CD4-positive, alpha-beta memory T cell (primary cell): ENCODE measurements at places on chromosomes 4 and X.

- DNase-seq, result no peak
Measured at GRCh38 chr4:122668241-122668640, 47.4 kb upstream of the IL21 start.

GRCh38 chr4:14078326-14078725 is 450.8 kb upstream of the BOD1L1 start:
- no peak for DNase-seq

DNA sequence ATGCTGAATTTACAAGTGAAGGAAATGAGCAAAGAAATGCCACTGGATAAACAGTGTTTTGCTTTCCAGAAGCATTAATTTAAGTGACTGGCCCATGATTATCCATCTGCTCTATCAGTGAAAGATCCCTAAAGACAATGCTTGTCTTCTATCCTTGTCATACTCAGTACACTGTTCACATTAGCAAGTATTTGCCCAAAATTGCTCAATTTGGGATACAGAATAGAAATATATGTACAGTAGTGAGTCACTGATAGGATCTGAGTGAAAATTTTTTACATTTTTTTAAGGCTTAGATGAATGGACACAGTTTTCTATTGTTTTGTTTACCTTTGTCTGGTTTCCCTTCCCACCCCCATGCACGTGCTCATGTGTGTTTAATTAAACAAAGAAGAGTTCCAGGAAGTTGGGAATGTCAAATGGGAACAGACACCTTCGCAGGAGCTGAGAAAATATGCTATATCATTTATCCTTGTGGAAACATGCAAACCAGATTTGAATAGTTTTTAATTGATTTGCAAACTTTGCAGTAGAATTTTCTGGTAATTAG is 656.3 kb downstream of the RPA4 start:
- DNase-seq, result no peak

DNA sequence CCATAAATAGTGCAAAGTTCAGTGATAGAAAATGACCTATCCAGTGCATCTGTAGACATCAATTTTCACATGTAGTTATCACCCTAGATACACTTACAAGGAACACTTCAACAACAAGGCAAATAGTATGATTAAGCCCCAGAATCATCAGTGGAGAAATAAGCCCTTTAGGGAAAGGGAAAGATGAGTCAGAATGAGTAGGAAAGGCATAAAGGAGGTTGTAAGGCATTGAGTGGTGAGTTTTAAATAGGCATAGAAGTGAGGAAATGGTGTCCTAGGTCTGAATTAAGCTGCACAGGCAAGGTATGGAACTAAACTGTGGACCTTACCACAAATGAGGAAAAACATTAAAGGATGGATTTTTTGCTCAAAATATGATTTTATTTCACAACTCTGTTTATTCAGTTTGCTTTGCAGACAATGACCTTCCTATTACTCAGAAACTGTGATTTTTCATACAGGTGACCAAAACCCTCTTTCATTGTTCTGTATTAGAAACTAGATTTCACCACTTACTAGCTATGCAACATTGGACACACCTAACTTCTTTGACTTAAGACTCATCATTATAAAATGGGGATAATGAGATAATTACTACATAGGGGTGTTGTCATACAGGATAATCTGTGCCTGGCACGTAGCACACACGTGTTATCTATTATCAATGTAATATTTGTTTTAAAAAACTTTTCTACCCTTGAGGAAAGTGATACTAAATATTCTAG is 57.0 kb upstream of the MAP9 start:
- no peak for DNase-seq

DNA sequence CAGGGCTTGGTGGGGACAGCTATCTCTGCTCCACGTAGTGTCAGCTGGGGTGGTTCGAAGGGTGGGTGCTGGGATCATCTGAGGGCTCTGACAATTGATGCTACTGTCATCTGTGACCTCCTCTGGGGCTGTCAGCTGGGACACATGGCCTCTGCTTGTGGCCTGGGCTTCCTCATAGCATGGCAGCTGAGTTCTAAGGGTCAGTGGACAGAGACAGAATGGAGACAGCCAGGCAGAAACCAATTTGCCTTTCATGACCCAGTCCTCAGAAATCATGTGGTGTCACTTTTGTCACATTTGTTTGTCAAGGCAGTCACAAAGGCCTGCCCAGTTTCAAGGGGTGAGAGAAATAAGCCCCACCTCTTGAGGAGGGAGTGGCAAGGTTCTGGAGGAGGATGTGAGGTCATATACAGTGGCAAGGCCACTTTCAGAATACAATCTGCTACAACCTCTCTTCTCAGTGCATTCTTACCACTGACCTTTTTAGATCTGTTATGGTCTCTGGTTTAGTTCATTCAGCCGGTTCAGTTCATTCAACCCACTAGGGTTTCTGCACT is 103.6 kb upstream of the BCOR start:
- no peak for DNase-seq

- DNase-seq, result no peak
Measured at GRCh38 chr4:36330796-36331195, 49.4 kb downstream of the DTHD1 start.

GRCh38 chr4:48944756-48945241 is 38.2 kb upstream of the OCIAD2 start:
- peak; percentile 17 for DNase-seq

DNA sequence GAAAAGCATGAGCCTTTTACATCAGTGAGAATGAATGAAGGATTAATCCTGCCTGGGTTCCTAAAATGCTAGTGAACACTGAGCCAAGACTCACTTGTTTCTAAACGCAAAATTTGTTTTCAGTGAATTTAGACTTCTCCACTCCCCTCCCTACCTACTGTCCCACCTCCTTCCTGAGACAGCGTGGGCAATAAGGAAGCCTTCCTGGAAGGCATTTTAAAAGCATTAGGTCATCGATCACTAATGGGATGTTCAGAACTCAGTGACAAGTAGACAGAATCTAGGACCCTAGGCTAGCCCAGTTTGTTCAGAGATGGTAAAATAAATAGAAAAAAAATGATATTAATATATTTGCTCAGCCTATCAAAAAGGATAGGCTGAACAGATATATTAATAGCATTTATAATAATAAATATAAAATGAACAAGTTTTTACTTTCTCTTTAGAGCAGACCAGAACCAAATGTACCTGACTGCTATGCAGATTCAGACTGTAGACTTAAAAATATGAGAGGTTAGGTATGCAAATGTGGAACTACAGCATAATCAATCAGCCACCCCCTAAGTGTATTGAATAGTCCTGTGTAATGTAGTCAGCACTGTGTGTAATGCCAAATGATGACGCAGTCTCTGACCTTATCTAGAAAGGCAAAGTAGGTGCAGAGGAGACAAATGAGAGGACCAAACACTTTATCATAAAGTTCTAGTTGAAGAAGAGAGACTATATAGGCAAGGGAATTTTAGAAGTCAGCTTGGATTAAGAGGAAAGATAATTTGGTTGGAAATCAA is 331.1 kb downstream of the GPAT3 start:
- no peak for DNase-seq

DNA sequence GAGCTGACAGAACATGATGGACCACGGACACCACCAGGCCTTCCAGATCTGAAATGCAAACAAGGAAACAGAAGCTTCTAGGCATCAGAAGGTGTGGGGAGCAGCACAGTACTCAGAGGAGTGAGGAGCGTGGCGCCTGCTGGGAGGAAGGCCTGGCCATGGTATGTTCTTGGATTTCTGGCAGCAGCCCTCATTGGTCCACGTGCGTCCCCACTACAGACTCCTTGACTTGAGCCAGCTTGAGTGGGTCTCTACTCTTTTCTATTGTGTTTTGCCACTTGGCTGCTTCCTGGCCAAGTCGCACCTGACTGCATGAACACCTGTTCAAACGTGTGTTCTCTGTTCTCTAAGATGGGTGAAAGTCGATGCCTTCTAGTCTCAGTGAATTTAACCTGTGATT is 18.0 kb downstream of the ZNF275 start:
- DNase-seq, result no peak

DNA sequence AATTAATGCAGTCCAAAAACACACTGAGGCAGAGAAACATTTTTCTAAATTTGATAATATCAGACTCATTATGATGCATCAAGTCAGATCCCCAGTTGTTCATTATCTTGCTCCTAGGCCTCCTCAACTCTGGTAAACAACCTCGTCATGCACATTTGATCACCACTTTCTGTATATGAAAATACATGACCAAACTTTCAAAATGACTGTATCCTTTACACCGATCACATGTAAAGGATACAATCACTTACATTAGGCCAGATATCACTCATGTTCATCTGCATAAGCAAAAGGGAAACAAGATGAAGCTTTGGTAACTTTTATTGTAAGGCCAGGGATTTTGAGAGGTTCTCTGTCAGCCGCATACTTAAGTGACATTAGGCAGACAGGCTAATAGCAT is 99.4 kb upstream of the IL1RAPL1 start:
- no peak for DNase-seq

- no peak for DNase-seq
Measured at GRCh38 chrX:111492085-111492484, 19.4 kb upstream of the SERTM2 start.

- DNase-seq, result peak; percentile 84
Measured at GRCh38 chrX:119235872-119236622, at the start of gene PGRMC1. Gene PGRMC1 (plus strand): TSS chrX:119236285. CDS start chrX:119236364, 79 bp downstream.
